Tracheal epithelial cell (primary cell): ENCODE measurements at places on chromosomes 2 and 18. TPM values are rescaled to one million over a fixed set of nuclear protein-coding genes. Genes with fewer than 3 reads are reported as not detected.

The INSIG2 gene
- total RNA-seq, result 8.5 and 21.7 TPM in 2 replicates

The NDUFB3 gene
- 54.2 and 66.3 TPM in 2 replicates for total RNA-seq

The SMYD5 gene
- total RNA-seq, result 21.9 and 27.5 TPM in 2 replicates

The CAPN10 gene
- 19.4 and 21.9 TPM in 2 replicates for total RNA-seq

The KANSL1L gene
- total RNA-seq, result 7.5 and 8.0 TPM in 2 replicates

The DSC2 gene
- 65.4 and 69.6 TPM in 2 replicates for total RNA-seq

The ING5 gene
- total RNA-seq, result 16.4 TPM in 2 replicates

The KCNIP3 gene
- total RNA-seq, result 11.1 TPM in 1 of 2 replicates, not detected in the other

The ZNF519 gene
- 0.72 and 3.0 TPM in 2 replicates for total RNA-seq

The CLEC4F gene
- not detected in 2 replicates for total RNA-seq

The MYO1B gene
- total RNA-seq, result 236 and 388 TPM in 2 replicates

The TTR gene
- total RNA-seq, result not detected in 2 replicates

The STPG4 gene
- 0.24 TPM in 1 of 2 replicates, not detected in the other for total RNA-seq

The RBM45 gene
- total RNA-seq, result 12.4 and 14.5 TPM in 2 replicates

The WNT6 gene
- total RNA-seq, result under 0.01 TPM in 2 replicates

The FAP gene
- 0.85 and 2.7 TPM in 2 replicates for total RNA-seq

The MOGAT1 gene
- total RNA-seq, result not detected in 2 replicates

The ABCG8 gene
- total RNA-seq, result under 0.01 TPM in 1 of 2 replicates, not detected in the other

The ZAP70 gene
- total RNA-seq, result not detected in 2 replicates

The GAREM2 gene
- total RNA-seq, result 0.43 and 0.72 TPM in 2 replicates
